ENCODE measurements at places on chromosomes 12 and 14.
A peak's percentile ranks its signal among the peaks of the same experiment; 100 is the strongest.

GRCh38 chr12:2529807-2530206 is 265.0 kb upstream of the FKBP4 start:
- no peak for DNase-seq

GRCh38 chr14:51535443-51536044 is 116.2 kb upstream of the FRMD6 start:
- DNase-seq = no peak

DNA sequence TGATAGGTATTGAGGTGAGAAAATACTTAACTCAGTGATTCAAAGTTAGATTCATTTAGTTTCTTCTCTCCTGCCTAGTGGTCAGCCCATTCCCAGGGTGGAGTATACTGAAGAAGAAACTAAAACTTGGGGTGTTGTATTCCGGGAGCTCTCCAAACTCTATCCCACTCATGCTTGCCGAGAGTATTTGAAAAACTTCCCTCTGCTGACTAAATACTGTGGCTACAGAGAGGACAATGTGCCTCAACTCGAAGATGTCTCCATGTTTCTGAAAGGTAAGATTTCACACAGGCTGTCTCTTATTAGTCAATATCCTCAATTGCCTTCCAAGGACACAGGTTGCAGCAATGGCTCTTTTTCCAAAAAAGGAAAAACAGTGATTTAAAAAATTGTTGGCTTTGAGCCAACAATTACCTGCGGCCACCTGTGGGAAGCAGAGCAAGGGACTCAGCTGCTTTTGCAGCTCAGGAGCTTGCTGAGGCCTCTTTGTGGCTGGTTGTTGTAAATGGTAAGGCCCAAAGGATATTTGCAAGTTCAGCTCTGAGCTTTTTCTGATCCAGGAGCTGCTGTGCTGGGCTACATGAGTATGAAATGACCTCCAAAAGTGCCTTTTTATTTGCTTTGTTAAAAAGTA is 33.9 kb downstream of the TPH2 start:
- no peak for DNase-seq

DNA sequence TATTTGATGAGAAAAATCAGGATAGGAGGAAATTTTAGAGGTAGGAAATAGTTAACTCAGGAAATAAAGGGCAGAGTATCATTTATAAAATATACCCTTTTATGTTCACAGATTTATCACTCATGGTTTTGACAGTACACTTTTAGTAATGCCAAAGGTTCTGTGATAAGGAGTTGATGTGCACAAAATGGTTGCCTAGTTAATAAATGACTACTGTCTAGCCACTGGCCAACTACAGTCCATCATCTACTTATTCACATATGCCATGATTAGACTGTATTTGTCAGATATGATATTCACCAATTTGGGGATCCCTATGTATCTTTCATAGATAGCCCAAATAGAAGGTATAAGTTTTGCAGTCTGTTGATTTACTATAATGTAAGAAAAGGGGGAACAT is 19.2 kb upstream of the GXYLT1 start:
- no peak for DNase-seq

GRCh38 chr14:54981698-54982097 is 45.2 kb downstream of the WDHD1 start:
- no peak for DNase-seq

DNA sequence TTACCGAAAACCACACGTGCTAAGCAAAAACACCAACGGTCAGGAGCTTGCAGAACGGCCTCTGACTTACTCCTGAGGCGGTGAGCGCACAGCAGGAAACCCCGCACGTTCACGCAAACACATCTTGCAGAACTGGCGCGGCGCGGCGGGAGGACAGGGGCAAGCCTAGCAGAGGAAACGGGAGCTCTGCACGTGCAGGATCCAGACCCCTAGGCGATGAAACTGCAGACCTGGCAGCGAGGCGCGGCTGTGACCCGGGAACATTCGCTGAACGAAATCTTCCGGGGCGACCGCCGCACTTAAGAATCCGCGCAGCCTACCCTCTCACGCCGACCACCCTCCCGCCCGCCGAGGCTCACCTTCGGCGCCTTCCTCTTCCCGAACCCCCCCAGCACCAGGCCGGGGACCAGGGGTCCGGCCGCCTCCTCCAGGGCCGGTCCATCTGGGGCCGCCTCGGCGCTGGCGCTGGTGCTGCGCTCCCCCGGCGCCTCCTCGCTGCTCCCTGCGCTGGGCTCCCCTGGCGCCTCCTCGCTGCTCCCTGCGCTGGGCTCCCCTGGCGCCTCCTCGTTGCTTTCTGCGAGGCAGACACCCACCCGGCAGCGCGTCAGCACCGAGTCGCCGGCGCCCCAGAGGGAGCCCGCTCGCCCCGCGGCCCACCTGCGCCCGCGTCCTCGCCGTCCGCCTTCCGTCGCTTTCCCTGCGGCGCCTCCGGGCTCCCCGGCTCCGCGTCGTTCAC is 615 bp downstream of the DDX51 start:
- DNase-seq = no peak

DNA sequence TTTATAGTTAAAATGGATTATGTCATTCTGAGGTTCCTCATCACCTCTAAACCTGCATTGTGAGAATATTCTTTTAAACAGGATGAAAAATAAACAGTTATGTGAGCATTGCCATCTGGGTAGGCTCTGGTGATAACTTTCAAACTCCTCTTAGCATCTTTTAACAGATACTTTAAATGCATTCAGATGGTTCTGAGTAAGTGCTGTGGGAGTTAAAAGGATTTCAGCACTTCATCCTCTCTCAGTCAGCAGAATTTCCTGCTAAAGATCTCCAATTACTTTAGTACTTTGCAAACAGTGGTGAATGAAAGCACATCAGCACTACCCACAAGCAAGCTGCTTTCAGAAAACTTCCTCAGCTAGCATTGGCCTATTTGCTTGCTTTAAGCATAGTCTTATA is 59.3 kb upstream of the TMTC1 start:
- DNase-seq = no peak

GRCh38 chr12:42538203-42538602 is 51.3 kb downstream of the PRICKLE1 start:
- DNase-seq = no peak

GRCh38 chr14:50832935-50833630 is 2.1 kb upstream of the NIN start:
- DNase-seq = no peak

GRCh38 chr14:100660882-100661635 is 65.6 kb upstream of the DLK1 start:
- DNase-seq = no peak

DNA sequence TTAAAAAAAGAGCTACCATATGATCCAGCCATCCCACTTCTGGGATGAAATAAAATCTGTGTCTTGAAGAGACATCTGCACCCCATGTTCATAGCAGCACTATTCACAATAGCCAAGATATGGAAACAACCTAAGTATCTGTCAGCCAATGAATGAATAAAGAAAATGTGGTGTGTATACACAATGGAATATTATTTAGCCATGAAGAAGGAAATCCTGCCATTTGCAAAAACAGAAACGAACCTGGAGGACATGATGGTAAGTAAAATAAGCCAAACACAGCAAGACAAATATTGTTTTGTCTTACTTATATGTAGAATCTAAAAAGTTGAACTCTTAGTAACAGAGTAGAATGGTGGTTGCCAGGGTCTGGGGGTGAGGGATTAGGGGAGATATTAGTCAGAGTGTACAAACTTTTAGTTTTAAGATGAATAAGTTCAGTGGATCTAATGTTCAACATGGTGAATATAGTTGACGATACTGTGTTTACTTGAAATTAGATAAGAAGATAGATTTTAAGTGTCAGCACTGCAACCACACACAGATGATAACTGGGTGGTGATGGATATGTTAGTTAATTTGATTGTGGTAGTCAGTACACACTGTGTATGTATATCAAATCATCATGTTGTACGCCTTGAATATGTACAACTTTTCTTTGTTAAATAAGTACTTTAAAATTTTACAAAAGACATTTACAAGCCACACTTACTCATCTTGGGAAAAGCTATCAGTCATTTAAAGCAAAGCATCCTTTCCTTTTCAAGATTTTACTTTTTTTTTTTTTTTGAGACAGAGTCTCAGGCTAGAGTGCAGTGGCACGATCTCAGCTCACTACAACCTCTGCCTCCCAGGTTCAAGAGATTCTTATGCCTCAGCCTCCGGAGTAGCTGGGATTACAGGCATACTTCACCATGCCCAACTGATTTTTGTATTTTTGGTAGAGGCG is 89.9 kb downstream of the BICD1 start:
- DNase-seq = no peak

- no peak for DNase-seq
These were observed 13.2 kb downstream of the RPS6KA5 start for GRCh38 chr14:91047174-91047753.

DNA sequence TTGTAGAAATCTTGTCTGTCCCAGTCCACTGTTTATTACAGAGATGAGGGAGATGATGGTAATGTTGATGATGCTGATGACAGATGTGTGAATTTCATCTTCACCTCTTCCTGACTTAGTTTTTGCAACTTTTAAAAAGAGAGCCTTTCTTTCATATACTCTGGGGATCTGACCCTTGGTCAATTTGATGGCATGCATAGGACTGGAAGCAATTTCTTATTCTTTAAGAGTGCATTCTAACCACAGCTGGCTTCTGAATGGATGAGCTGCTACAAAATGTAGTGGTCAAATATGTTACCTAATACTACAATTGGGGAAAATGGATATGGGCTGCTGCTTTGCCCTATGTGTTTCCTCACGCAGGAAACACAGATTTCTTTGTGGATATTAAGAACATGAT is 80.8 kb downstream of the MYRFL start:
- DNase-seq = no peak

DNA sequence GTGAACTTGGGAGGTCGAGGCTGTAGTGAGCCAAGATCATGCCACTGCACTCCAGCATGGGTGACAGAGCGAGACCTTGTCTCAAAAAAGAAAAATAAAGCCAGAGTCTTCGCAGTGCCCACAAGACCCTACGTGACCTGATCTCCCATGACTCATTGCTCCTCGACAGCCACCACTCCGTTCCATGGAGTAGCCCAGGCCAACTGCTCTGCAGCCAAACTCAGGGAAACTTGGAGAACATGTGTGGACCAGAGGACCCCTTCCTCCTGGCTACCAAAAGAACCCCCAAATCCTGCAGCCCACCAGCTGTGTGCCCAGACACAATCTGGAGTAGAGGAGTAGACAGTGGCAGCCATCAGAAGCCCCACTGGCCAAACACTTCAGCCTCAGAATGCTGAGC is 32.1 kb upstream of the PPP2R5C start:
- DNase-seq = no peak

DNA sequence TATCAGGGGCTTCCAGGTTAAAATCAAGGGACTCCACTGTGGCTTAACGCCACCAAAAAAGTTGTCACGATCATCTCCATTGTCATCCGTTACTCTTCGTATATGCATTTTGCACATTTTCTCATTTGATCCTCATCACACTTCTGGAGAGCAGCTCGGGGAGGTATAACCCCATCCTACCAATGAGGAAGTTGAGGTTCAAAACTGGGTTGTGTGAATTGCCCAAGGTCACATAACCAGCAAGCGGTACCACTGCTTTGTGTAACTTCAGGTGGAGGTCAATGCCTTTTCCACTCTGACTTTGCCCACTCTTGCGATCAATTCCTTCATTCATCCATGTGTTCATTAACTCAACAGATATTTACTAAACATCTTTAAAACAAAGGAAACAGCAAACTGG is 71.1 kb upstream of the CCND2 start:
- no peak for DNase-seq

DNA sequence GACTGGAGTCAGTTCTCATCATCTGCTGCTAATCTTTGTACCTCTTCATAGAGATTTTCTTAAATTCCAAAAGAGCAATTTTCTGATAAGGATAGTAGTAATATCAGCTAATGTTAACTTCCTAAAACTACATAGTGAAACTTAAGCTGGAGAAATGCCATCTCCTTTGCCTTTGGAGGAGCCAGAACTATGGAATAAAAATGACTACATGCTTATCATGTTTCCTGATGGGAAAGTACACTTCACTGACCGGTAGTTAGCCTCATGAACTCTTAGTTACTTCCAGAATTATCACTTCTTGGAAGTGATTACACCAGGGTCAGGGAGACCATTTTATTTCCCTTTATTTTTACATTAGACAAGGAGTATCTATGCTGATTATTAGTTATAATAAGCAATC is 1222.1 kb upstream of the TMEM132C start:
- no peak for DNase-seq

DNA sequence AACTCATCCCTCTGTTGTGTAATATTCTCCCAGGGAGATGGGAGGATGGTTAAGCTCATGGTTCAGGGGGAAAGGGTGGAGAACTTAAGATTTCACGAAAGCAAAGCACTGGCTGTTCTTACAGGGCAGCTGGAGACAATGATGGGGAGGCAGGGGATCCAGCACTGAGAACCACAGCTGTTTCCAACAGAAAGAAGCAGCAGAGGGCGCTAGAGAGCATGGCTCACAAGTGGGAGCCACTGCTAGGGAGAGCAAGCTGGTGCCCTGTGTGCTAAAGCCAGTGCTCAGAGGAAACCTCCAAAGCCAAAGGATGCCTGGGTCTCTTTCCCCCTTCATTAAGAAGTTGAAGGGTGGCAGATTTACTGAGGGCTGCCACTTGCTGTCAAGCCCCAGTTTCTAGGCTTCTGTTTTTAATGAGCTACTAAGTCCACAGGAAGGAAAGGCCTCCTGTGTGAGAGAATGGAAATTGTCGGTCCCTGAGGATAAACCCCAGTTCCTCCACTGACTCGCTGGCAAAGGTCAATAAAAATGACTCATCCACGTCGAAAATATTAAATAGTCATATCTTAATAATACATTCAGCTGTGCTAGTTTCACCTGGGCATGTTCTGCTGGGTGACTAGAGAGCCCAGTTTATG is 199.7 kb downstream of the ANO2 start:
- DNase-seq = peak; percentile 79

- DNase-seq = no peak
These were observed 55.7 kb downstream of the ANAPC7 start for GRCh38 chr12:110347767-110348166.

GRCh38 chr14:69260190-69260860 is 367 bp downstream of the GALNT16 start:
- peak; percentile 60 for DNase-seq

GRCh38 chr12:126976579-126976978 is 1290.4 kb upstream of the TMEM132C start:
- DNase-seq = no peak

GRCh38 chr12:18919871-18920511 is 182.1 kb downstream of the CAPZA3 start:
- DNase-seq = no peak

DNA sequence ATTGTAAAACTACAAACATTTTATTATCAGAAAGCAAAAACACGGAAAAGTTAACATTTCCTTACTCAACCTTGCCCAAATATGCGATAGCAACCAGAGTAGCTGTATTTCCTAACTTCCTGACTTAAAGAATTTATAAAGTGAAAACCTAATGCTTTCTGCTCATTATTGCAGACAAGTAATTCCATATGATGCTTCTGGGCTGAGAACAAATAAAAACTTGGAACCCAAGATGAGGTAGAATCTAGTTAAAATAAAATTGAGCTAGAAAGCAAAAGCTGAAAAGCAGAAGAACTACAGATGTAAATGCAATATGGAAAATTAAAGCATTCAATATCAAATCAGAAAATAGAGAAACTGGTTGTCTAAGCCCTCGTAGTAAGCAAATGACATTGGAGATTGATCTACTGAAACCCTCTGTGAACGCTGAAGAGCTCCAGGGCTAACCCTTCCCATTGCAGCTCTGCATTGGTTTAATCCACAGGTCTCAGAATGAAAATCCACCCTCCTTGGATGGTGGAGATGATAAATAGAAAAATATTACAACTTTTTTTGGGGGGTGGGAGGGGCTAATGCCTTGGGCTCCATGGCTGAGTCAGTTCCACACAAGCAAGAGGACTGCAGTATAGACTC is 40.7 kb downstream of the CORO1C start:
- no peak for DNase-seq

- DNase-seq = no peak
These were observed 90.7 kb upstream of the ATP2B1 start for GRCh38 chr12:89799316-89799715.

All from left hindlimb (tissue), 1 donor.